Adrenal gland (tissue), 19 donors: ENCODE measurements at places on chromosomes 16 and 17. TPM values are rescaled to one million over a fixed set of nuclear protein-coding genes. Genes with fewer than 3 reads are reported as not detected.

Gene PTX4
- total RNA-seq, result 1.1 TPM

- DNase-seq, result no peak
Observed at GRCh38 chr16:68744744-68745280, 7.7 kb downstream of the CDH1 start.

GRCh38 chr16:69531988-69532387, 33.8 kb upstream of the NFAT5 start:
- DNase-seq, result no peak

- no peak for DNase-seq
Observed at GRCh38 chr17:50798424-50799288, 31.3 kb upstream of the ANKRD40CL start.

GRCh38 chr17:16877099-16877498, 94.8 kb downstream of the TNFRSF13B start:
- DNase-seq, result no peak

- no peak for DNase-seq
Observed at GRCh38 chr16:12002447-12003006, 26.0 kb downstream of the SNX29 start.

- DNase-seq, result no peak
Observed at GRCh38 chr17:79080349-79080748, 5.7 kb downstream of the ENGASE start.

GRCh38 chr17:81031566-81032550, 3.1 kb upstream of the BAIAP2 start:
- DNase-seq, result no peak
